ENCODE measurements at places on chromosomes 4 and X.

DNA sequence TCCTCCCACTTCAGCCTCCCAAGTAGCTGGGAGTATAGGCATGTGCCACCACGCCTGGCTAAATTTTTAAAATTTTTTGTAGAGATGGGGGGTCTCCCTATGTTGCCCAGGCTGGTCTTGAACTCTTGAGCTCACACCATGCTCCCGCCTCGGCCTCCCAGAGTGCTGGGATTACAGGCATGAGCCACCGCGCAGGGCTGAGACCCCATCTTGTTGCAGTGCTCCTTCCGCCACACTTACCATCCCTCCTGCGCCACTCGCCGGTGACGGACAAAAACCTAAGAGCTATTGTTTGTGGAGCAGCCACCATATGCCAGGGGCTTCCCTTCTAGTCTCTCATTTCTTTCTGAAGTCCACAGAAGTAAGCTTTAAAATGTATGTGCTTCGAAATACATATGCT lies 34.5 kb downstream of the NSG1 start:
- no peak for DNase-seq

GRCh38 chr4:62193761-62194160 lies 993.6 kb downstream of the ADGRL3 start:
- DNase-seq = no peak

DNA sequence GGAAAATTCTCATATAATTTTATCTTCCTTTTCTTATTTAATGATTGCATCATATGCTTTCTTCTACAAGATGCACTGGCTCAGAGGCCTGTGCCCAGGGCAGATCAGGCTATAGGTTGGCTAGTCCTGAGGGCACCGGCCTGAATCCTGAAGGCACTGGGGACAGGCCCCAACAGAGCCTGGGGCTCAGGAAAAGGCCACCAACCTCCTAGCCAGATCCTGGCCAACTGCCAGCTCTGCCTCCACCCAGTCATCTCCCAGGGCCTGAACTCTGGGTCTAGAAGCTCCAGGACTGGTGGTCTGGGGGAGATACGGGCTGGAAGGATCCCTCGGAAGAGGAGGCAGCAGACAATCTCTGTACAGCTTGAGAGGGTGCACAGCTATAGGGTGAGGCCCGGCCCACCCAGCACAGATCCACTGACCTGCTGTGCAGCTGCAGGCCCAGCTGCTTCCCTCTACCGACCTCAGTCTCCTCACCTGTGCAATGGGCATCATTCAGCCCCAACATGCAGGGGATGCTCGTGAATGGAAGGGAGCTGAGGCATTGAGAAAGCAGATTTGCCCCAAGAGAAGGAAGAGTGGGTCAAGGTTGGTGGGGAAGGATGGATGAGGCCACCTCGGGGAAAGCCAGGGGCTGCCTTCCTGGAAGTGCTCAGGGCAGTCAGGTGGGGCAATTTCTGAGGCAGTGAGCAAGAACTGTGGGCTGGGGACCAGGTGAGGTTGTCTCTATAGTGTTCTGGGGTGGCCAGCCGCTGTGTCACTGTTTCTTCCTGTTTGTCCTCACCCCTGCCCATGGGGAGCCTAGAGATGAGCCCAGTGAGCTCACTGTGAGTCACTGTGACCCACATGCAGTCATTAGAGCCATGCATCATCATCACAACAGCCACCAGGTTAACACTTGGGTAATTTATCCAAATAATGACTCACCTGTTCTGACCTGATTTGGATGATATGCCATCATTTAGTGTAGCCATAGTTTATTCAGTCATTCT lies 22.4 kb upstream of the XAGE2 start:
- peak; percentile 62 for DNase-seq

DNA sequence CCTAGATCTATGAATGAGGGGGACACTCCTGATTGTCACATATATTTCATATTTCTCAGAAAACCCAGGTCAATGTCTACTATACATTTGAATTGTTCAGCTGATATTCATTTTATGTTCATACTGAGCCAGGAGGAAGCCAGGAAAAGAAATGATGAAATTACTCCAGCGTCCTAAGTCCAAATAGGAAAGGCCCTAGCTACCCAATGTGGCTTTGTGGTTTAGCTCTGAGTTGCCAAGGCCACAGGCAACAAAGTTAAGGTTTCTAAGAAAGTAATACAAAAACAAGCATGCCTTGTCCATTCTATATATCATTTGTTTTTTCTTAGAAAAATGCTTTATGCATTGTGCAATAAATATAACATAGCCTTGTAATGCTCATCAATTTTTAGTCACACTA lies 4.5 kb upstream of the CSN2 start:
- no peak for DNase-seq

DNA sequence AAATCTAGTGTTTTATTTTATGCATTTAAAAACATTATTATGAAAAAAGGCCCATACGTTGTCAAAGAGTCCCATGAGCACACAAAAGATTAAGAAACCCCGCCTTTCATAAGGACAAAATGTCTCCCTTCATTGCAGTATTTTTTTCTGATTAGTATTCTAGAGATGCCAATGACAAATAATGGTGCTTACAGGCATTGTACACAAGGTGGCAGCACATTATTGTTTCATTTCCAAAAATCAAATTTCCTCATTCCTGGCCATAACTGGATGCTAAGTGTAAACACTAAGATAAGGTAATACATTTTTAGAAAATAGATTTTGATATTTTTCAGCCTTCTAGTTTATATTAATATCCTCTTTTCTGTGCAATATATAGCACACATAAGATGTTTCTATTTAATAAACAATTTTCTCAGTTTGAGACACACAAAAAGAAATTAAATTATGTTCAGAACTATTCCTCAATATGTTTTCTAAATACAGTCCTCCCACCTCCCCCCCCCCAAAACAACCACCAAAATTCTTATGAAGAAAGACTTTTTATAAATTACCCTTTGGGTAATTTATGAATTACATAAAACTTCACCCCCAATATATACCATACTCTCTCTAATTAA lies 47.7 kb downstream of the TIGD2 start:
- no peak for DNase-seq

DNA sequence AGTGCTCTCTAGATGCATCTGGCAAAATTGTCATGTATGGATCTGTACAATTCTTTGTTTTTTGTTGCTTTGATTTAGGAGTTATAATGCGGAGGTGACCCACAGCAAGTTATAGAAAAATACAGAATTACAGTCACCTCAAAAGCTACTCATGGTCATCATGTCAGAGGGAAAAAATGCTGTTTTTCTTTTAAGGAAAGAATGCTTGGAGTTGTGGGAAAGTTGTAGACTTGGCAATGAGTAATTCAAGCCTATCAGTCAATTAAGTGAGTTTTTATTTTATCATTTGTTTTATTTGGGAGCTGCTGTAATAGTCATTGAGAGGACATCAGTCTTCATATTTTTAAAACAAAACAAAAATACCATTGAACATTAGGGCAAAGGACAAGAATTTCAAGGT lies 16.4 kb downstream of the FHL1 start:
- no peak for DNase-seq

DNA sequence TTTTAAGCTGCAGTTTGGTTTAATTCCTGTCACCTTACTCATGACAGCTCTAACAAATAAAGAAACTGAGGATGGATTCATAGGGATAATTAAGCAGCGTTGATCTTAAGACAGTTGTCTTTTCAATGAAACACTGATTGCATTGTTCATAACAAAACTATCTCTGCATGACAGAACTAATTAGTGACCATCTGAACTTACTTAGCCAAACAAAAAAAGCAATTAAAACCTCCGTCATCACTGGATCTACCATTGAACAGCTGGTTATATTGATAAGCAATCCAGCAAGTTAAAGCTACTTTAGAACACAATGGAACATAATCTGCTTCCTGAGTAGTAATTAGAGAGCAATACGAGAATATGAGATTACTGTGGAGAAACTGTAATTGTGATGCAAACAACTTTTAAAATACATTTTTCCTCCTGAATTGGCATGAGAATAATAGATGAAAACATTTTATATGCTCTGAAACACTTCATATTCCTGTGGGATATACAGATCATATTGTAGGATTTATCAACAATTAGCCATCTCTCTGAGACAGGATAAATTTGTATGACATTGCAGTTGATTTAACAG lies 2576.8 kb downstream of the PCDH7 start:
- DNase-seq = no peak

GRCh38 chrX:63513825-63514568 lies 162.9 kb upstream of the SPIN4 start:
- DNase-seq = no peak

DNA sequence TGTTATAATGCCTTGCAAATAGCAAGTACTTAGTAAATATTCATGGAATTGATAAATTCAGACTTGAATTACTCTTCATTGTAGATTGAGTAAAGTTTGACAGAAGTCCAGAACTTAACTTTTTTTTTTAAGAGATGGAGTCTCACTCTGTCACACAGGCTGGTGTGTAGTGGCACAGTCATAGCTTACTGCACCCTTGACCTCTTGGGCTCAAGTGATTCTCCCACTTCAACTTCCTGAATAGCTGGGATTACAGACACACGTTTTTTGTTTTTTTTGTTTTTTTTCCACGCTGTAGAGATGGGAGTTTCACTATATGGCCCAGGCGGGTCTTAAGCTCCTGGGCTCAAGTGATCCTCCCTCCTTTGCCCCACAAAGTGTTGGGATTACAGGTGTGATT lies 32.1 kb downstream of the UBE2K start:
- DNase-seq = no peak

GRCh38 chr4:143257356-143257755 lies 72.6 kb downstream of the USP38 start:
- DNase-seq = no peak

- DNase-seq = no peak
Measured at GRCh38 chr4:25229804-25230203, 4.0 kb upstream of the PI4K2B start.

- no peak for DNase-seq
Measured at GRCh38 chrX:101619364-101619763, 1.6 kb upstream of the ARMCX6 start.

GRCh38 chrX:111519215-111519614 lies 7.8 kb downstream of the SERTM2 start:
- no peak for DNase-seq

- no peak for DNase-seq
Measured at GRCh38 chr4:66297703-66298102, 627.4 kb upstream of the EPHA5 start.

DNA sequence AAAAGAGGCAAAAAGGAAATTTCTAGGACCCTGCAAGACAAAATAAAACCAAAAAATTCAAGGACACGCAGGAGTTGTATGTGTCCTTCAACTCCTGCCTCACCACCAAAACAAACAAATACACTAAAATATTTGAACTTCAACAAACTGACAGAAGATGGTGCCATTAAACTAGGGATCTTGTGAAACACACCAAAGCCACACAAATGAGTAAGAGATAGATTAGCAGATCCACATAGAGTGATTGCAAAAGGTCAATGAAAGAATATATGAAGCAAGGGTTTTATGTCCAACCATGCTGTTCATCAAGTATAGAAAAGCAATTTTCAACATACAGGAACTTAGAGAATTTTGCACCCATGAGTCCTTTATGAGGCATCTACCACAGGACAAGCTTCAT lies 40.1 kb upstream of the SCML1 start:
- DNase-seq = no peak

GRCh38 chr4:140363558-140363957 lies 9.9 kb upstream of the SCOC start:
- DNase-seq = no peak

DNA sequence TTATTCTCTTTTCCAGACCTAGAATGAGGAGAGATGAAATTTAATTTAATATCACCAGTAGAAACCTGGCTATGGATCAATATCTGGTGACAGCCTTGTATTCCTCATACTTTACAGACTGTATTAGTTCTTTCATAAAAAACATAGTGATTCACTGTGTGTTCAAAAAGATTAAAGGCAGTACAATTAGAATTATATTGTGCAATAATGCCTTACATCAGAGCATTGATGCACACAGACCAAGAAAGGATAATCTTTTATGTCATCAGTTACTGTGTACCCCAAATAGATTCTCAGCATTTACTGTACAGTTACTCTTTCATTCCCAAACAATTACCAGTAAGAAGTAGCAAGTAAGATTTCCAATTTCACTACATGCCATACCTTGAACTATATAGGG lies 260.5 kb upstream of the ANXA10 start:
- DNase-seq = no peak

DNA sequence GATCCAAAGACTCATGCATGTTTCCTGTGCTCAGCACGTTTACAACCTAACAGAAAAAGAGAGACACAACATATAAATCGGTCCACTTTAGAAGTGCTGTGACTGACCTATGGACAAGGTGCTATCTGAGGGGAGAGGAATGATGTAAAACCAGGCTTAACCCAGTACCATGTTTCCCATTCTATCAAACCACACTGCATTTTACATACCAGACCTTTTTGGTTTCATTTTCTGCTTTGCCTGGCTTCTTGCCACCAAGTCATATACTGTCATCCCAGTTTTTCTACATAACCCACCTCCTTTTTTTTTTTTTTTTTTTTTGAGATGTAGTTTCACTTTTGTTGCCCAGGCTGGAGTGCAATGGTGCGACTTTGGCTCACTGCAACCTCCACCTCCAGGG lies 82.2 kb downstream of the KLF8 start:
- no peak for DNase-seq

DNA sequence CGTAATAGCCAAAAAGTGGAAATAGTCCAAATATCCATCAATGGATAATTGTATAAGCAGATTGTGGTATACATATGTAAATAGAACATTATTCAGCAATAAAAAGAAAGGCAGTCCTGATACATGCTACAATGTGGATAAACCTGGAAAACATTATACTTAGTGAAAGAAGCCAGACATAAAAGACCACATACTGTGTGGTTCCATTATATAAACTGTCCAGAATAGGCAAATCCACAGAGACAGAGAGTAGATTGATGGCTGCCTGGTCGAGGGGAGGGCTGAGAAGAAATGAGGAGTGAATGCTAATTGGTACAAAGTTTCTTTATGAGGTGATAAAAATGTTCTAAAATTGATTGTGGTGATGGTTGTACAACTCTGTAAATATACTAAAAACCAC lies 397.4 kb upstream of the RPS6KA3 start:
- DNase-seq = no peak
